ENCODE measurements at places on chromosomes 7 and 10. TPM values are rescaled to one million over a fixed set of nuclear protein-coding genes. Genes with fewer than 3 reads are reported as not detected.

GRCh38 chr10:78959217-78959923, 109.4 kb upstream of the ZMIZ1 start:
- H3K27ac ChIP-seq, result no peak overlapping the region
- H3K36me3 ChIP-seq, result no peaks in the 10 kb centered on the region
- no peak for DNase-seq
- peaks cover 20% of the 10 kb centered on the region for H3K4me1 ChIP-seq

DNA sequence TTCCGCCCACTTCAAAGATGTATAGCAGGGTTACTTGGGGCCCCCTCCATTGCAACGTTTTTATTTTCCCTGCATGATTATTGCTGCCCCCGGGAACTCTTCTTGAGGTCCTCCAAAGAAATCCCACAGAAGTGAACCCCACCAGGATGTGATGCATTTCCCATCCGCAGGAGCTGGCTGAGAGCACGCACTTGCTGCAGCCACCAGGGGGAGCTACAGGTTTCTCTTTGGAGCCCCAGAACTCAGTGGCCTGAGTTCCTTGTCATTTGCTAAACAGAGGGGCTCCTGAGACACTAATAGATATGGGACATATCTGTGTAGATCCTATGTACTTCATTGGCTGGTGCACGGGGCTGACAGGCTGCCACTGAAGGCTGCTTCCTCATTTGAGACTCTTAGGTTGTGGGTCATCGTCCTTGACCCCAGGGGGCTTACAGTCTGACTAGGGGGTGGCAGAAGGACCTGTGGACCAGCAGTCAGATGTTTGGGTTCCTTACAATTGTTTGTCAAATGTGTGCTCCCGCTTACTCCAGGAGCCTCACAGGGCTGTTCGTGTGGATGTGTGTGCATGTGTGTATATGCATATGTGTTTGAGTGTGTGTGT, 52.3 kb upstream of the ENO4 start:
- no peak overlapping the region for H3K27ac ChIP-seq
- DNase-seq, result peak; percentile 74
- H3K4me3 ChIP-seq, result no peak overlapping the region
- H3K27me3 ChIP-seq, result no peaks in the 10 kb centered on the region

KIF20B gene
- total RNA-seq, result 12.6 TPM

LRRC4 gene
- not detected for total RNA-seq

GNG11 gene
- total RNA-seq, result 4.4 TPM

Measured in PC-3 (cell line).